ENCODE measurements at places on chromosomes 2 and 18.

- DNase-seq: no peak
These were observed 57.7 kb downstream of the ROCK2 start for GRCh38 chr2:11286749-11287148.

DNA sequence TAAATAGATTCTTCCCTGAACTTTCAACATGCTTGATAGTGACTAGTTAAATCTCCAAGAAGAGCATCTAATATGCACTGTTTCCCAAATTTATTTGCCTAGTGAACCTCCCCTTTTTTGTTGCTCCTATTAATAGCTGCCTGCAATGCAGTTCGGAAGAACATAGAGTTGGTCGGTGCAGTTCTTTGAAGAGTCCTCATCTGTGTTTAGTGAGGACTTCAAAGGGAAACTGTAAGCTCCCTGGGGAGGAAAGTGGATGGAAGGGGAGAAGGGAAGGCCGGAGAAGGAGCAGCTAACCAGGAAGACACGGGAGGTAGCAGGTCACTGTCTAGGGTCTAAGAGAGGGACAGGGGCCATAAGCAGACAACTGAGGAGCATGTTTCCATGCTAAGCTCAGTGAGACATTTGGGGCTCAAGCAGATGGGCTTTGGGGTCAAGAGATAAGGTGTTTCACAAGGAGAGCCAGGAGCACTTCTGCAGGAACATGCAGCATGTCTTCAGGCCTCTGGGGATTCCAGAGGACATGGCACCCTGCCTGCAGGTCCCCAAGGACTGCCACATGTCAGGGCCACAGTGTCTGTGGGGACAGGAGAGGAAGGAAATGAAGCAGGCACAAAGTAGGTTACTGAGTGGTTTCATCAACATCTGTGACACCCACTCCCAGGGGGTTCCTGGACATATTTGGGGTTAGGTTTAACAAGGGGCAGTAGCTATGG, 48.7 kb upstream of the ANXA4 start:
- no peak for DNase-seq

DNA sequence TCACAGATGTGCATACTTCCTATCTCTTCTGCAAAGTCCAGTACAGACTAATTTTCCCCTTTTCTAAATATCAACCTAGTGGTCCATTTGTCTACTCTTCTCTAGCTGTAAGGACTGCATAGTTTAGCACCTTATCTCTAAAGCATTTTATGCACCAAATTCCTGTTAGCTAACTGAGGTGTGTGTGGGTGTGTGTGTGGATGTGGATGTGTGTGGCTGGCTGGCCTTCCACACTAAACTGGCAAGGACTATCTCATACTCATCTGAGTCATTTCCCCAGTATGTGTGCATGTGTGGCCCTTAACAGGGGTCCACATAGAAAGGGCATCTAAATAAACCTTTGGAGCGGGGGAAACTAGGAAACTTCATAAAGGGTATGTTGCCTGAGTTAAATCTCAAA, 139.6 kb downstream of the TTC32 start:
- no peak for DNase-seq

- DNase-seq: no peak
These were observed 44.1 kb upstream of the TTC39C start for GRCh38 chr18:23970161-23971096.

DNA sequence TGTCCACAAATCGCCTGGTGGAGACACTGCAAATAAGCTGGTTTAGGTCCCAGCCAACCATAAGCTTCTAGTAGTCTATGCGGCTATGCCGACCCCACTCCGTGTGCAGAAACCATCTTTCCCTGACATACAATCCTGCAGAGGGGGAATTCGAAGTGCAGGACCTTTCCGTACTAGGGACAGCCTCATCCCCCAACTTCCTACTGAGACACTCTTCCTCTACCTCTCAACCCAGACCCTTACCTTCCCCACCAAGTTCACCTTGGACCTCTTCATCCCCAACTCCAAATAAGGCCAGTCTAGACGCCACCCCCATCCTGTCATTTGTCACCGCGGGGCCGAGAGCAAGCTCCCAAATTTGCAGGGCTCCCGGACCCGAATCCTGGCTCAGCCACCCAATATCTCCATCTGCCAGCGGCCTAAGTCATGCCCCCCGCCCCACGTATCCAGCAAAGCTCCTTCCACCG, 496 bp downstream of the SUCLG1 start:
- DNase-seq: no peak

DNA sequence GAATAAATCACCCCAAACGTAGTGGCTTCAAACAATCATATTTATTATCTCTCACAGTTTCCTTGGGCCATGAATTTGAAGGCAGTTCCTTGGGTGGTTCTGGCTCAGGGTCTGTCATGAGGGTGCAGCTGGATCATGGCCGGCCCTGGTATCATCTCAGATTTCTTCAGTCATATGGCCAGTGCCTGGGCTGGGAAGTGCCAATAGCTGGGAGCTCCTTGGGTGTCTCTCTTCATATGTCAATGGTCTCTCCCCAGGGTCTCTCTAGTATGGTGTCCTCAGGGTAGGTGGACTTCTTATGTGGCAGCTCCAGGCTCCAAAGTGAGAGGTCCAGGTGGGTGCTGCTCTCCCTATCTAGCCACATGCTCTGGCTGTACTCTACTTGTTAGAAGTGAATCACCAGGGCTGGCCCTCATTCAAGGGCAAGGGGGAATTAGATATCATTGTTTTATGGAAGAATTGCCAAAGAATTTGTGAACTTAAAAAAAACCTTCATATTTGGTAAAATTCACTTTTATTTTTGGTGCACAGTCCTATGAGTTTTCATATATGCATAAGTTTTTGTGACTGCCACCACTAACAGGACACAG, 15.4 kb downstream of the FHOD3 start:
- no peak for DNase-seq

DNA sequence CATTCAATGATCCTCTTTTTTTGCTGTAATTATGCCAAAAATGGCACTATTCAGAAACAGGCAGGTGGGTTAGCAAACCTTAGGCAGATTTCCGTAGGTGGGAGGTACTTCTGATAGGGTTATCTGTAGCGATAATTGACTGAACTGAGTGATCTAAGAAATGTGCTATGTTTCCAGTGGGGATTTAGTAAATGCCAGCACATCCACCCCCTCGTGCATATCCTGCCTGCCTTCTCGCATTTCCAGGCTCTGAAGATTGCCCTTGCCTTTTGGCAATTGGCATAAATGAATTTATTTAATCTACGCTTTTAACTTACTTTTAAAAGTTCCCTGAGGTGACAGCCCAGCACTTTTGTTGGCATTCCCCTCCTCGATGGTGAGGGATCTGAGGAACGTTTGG, 576 bp upstream of the FSHR start:
- DNase-seq: no peak

DNA sequence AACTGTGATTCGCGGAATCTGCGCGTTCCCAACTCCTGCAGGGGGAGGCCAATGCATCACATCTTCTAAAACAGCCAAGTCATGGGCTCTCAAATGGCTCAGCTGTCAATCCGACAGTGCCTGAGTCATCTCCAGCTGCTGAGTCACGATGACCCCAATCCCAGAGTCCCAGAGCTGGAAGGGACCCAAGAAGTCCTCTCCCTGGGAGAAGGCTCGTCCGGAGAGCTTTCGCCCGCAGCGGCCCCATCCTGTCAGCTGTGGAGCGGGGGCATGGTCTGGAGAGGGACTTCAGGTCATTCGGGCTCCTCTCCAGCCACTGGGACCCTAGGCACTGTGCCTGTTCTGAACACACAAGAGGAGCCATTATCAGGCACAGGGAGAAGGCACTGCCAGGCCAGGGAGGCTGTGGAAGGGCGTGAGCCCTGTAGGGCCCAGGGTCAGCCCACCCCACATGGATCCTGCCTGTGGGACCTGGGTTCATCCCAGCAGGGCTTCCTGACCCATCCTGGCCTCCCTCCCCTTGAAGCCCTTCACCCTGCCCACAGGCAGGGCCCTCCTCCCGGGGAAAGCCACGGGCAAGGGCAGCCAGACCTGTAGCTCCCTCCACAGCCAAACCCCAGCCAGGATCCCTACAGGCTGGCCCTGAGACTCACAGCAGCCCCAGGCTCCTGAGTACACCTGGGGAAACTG, 47.6 kb upstream of the GPC1 start:
- no peak for DNase-seq

Measured in stimulated activated CD4-positive, alpha-beta T cell treated with anti-CD3 and anti-CD28 coated beads, Interleukin-2, amount 100 ng/mL, for 4 hours (primary cell).